ENCODE measurements at places on chromosomes 6 and 20.

GRCh38 chr20:15256676-15257568 lies 919.5 kb upstream of the FLRT3 start:
- DNase-seq = no peak

- no peak for DNase-seq
Measured at GRCh38 chr20:51481341-51481914, 61.1 kb downstream of the NFATC2 start.

GRCh38 chr6:136188486-136188885 lies 61.6 kb downstream of the MTFR2 start:
- DNase-seq = no peak

- DNase-seq = no peak
Measured at GRCh38 chr6:130680116-130680515, 147.1 kb upstream of the SMLR1 start.

DNA sequence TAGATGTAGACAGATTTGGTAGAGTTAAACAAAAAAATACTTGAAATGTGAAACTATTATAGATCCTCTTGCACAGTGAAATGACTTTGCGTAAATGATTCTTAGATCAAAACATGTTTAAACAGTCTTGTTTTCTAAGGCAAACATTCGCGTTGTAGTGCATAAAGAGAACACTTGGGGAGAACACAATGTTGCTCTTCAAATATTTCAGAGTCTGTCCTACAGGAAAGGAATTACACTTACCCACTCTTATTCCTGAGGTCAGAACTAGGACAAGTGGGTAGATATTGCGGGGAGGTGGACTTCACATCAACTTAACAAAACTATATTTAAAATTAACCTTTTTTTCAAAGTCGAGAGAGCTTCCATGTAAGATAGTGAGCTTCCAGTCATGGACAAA lies 183.5 kb upstream of the PCSK2 start:
- no peak for DNase-seq

DNA sequence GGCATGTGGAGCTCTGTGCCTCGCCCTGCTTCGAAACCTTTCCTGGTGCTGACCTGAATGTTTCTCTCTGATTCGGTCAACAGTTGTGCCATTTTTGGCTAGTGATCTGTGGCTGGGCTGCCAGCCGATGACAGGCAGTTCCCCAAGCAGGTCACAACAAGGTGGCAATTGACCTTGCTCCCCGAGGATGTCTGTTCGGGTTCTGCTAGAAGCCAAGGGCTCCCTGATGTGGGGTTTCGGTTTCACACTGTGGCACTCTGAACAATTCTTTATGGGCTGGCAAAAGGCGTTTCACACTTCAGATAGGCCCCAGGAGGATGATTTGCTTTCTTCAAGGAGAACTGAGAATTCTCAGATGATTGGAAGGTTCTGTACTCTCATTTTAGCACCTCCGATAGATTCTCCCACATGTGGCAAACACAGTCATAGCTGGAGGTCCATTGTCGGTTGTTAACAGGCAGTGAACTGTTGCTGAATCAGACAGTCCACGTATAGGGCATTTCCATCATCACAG lies 135.6 kb downstream of the SLC24A3 start:
- DNase-seq = no peak

DNA sequence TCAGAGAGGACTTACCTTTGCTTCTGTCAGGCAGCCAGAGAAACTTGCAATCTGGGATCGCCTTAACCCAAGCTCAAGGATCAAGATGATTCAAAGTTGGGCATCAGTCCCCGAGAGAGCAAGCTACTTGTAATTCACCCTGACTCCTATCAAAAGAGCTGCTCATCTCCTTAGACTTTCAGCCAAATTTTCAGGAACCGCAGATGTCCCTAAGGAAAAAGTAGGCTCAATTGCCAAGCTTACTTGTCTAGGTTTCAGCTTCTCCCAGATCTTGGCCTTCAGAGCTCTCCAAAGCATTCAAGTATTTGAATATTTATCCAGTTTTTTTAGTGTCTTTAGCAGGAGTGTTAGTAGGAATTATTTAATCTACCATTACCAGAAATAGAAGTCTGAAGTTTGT lies 434.1 kb upstream of the MMS22L start:
- no peak for DNase-seq

GRCh38 chr6:22899426-22899825 lies 330.1 kb downstream of the HDGFL1 start:
- no peak for DNase-seq

DNA sequence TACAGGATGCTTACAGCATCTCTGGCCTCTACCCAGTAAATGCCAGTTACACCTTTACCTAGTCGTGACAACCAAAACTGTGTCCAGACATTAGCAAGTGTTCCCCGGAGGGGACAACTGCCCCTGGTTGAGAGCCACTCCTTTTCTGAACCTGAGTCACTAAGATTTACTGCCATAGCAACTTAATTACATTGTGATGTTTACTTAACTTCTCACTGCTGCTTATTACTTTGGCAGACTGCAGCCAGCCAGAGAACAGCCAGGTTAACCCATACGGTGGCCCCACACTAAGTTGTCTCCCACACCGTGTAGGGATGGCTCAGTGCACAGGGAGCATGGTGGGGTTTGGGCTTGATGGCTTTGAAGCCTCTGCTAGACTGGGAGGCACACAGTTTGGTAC lies 204.7 kb upstream of the SULF2 start:
- DNase-seq = no peak

- no peak for DNase-seq
Measured at GRCh38 chr6:127997496-127998164, 96.8 kb upstream of the THEMIS start.

- DNase-seq = no peak
Measured at GRCh38 chr6:92790381-92790780, 629.0 kb downstream of the EPHA7 start.

DNA sequence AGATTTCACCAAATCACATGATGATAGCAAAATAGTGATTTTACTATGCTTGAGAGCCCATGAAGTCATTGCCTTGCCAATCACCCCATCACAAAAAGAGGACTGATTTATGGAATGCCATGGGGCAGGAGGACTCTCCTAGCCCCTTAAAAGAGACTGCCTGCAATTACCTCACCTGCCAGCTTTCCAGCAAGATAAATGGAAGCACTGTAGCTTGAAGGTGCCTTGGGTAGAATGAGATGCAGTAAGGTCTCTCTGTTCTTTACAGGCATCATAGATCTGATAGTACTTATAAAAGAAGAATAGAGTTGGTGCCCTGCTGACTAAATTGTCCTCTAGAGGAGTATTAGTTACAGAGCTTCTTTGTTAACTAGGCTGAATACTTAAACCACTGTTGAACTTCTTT lies 242.3 kb downstream of the TMEM242 start:
- DNase-seq = no peak

DNA sequence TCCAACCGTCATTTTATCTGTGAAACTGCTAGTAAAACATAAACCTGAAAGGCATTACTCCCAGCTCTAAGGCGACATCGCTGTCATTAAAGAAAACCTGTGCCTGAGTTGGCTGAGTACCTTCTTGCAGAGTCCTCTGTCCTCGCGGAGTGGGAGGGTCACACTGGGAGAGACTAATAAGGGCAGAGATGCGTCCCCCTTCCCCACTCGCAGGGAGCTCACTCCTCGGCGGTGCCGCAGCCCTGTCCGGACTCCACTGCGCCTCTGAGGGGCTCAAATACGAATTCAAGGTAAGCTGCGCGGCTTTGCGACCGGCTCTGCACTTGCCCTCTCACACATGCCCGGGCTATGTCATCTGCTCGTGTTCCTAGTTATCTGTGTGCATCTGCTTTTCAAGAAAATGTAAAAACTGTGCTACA lies at the start of gene COL19A1:
COL19A1 (plus strand) TSS at position 206 of the 419 bp plus-strand sequence. CDS start 13,012 bp downstream, outside the sequence.
- peak; percentile 33 for DNase-seq

DNA sequence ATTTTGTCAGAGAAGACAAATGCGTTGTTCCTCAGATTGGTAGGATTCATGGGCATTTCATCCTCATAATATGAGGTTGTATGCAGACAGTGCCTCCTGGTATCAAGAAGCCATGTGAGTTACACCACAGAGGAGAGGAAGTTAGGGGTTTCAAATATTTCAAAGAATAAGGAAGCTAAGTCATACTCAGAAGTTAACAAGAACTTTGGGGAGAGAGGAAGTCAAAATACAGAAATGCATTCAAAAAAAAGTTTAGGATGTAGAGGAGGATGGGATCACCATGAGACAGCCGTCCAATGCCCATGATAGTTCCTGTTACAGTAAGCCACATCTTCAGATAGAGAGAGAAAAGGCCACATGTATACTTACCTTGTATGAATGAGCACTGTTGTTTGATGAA lies 22.3 kb downstream of the HLA-DOB start:
- DNase-seq = no peak

DNA sequence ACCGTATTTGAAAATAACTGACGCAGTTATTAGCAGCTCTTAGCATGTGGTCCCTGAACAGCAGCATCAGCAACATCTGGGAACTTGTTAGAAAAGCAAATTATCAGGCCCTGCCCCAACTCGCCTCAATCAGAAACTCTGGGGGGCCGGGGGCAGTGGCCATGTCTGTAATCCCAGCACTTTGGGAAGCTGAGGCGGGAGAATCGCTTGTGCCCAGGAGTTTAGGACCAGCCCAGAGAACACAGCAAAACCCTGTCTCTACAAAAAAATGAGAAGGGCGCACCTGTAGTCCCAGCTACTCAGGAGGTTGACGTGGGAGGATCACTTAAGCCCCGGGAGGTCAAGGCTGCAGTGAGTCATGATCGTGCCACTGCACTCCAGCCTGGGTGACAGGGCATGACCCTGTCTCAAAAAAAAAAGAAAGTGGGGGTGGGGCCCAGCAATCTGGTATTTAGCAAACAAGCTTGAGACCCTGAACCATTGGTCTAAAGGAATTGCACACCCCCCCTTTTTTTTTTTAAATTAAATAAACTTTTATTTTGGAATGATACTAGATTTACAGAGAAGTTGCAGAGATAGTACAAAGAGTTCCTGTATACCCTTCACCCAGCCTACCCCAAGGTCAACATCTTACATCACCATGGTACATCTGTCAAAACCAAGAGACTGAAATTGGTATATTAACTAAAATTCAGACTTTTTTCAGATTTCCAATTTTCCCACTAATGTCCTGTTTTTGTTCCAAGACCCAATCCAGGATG lies 6.7 kb downstream of the SRXN1 start:
- DNase-seq = no peak

DNA sequence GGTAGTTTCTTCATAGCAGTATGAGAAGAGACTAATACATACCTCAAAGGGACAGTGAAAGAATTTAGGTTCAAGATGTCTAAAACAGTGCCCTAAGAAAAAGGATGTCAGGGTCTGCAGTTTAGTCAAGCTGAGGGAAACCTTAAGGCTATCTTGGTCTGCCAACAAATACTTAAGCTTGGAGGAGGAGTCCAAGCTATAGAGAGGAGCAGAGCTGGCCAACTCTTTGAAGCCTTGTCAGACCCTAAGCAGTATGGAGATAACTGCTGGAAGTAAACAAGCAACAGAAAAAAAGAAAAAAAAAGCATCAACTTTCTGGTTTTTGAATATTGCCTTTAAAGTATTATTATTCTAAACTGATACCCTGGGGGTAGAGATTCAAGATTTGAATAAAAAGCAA lies 1518.1 kb downstream of the GRIK2 start:
- DNase-seq = no peak

DNA sequence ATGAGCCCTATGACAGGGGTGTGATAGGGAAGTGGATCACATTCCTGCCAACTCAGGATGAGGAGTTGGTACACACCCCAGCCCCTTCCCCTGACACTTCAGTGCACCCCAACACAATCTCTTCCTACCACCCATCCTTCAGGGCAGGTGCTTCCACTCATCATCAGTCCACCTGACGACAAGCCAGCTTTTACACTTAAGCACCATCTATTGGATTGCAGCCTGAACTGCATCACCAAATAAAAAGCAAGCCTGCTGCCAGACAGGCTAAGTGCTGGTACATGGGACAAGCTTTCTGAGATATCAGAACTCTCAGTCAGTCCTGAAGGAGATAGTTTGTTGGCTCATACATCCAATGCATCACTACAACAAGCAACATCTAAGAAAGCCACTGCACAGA lies 69.0 kb upstream of the TMEM200A start:
- no peak for DNase-seq

DNA sequence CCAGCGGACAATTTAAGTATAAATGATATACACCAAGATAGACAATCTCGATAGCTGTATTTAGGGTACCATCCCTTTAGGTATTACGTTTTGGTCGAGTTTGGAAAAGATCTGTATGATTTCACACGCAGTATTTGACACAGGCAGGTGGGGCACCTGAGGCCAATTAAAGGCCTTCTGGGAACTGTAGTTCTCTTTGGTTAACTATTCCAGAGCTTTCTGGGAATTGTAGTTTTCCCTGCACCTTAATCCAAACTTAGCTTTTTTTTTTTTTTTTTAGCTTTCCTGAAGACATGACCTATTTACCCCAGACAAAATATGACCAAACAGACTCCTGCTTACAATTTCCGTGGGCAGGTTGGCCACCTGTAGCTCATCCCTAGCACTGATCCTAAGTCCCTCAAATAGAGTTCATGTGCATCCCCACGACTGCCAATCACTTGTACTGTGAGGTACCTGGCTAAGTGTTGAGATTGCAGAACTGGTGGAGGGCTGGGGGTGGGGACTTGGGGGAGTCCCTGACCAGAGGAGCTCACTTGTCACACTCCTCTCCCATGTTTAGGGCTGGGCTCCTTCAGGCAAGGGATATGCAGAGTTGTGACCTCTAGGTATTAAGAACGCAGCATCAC lies 999 bp upstream of the EHMT2 start:
- DNase-seq = no peak

GRCh38 chr6:143160015-143160414 lies 99.3 kb downstream of the AIG1 start:
- DNase-seq = no peak

DNA sequence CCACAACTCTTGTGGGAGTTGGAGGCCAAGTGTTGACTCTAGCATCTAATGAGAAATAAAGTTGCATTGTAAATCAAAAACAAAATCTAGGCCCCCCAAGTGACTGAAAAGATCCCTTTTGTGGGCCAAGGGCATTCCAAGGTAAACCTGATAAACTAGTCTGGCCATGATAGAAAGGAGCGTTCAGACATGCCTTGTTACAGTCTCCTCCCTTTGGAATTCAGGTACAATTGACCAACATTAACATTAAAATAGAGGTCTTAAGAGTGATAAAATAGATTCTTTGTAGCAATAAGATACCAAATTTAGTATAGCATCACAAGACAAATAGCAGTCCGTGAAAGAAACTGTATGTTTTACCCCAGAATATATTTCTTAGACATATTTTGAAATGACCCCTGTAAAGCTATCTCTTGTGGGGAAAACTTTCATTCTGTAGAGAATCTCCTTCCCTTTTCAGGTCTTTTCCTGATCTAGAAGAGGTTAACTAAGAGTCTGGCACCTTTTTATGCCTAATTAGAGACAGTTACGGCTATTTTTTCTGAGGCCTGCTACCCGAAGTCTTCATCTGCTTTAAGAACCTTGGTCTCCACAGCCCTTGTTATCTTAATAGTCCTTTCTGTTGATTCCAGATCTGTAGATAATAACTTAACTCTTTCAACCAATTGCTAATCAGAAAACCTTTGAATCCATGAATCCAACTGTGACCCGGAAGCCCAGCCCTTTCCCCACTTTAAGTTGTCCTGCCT lies 495.4 kb upstream of the MMS22L start:
- DNase-seq = no peak

- no peak for DNase-seq
Measured at GRCh38 chr6:56758553-56758952, 115.9 kb upstream of the DST start.

- no peak for DNase-seq
Measured at GRCh38 chr6:3849681-3850450, 693 bp downstream of the FAM50B start.
